ENCODE measurements at places on chromosomes 1 and 21. TPM values are rescaled to one million over a fixed set of nuclear protein-coding genes. Genes with fewer than 3 reads are reported as not detected.

The ARHGEF16 gene
- 5.7 TPM for polyA plus RNA-seq

The GJA4 gene
- polyA plus RNA-seq = 10.9 TPM

- H3K27ac ChIP-seq = peak overlapping the region; percentile 70
- peak; percentile 48 for DNase-seq
- H3K27me3 ChIP-seq = no peaks in the 10 kb centered on the region
- peaks cover 32% of the 10 kb centered on the region for H3K4me1 ChIP-seq
Measured at GRCh38 chr1:154353460-154353904, 28.2 kb downstream of the ATP8B2 start.

The KRTAP8-1 gene
- polyA plus RNA-seq = not detected

The PAPPA2 gene
- 0.80 TPM for polyA plus RNA-seq

DNA sequence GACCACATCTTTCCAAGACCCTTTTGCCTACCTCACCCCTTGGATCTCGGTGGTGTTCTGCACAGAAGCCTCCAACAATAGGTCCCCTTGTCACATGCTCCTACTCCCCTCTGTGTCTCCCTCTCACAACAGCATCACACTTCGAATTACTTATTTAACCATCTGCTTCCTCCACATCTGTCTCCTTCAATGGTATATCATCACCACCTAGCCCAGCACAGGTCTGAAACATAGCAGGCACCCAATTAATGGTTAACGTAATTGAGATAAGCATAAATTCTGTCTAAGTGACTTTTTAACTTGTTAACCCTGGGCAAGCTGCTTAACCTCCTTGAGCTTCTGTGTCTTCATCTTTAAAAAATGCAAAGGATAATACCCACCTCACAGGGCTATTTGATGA is 100.3 kb upstream of the BARHL2 start:
- H3K4me1 ChIP-seq = no peaks in the 10 kb centered on the region
- no peaks in the 10 kb centered on the region for H3K36me3 ChIP-seq

The TTC24 gene
- polyA plus RNA-seq = 0.38 TPM

- no peaks in the 10 kb centered on the region for H3K27me3 ChIP-seq
- no peaks in the 10 kb centered on the region for H3K36me3 ChIP-seq
- H3K27ac ChIP-seq = no peak overlapping the region
- DNase-seq = peak; percentile 56
- H3K4me3 ChIP-seq = no peak overlapping the region
- H3K4me1 ChIP-seq = no peaks in the 10 kb centered on the region
Measured at GRCh38 chr1:46735708-46736324, 16.9 kb upstream of the EFCAB14 start.

DNA sequence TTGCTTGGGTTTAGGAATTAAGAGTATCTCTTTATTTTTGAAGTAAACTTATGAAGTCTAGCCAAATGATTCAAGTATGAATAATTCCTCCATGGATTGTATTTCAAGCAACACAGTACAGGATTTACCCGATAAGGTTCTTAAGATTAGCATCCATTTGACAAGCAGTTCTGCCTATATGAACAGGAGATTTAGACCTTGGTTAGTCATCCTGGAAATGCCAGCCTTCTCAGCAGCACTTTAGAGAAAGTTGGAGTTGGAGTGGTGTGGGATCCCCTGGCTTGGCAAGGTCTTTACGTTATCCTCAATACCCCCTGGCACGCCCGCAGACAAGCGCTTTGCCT is 1.6 kb downstream of the BCAR3 start:
- no peaks in the 10 kb centered on the region for H3K36me3 ChIP-seq
- no peak for DNase-seq
- H3K27ac ChIP-seq = peak overlapping the region; percentile 71
- H3K27me3 ChIP-seq = no peaks in the 10 kb centered on the region
- peak overlapping the region; percentile 87 for H3K4me3 ChIP-seq

GRCh38 chr21:45602106-45602505 is 41.4 kb upstream of the PCBP3 start:
- H3K27me3 ChIP-seq = no peaks in the 10 kb centered on the region
- no peaks in the 10 kb centered on the region for H3K4me1 ChIP-seq
- no peak overlapping the region for H3K4me3 ChIP-seq
- no peak for DNase-seq
- H3K36me3 ChIP-seq = no peaks in the 10 kb centered on the region

DNA sequence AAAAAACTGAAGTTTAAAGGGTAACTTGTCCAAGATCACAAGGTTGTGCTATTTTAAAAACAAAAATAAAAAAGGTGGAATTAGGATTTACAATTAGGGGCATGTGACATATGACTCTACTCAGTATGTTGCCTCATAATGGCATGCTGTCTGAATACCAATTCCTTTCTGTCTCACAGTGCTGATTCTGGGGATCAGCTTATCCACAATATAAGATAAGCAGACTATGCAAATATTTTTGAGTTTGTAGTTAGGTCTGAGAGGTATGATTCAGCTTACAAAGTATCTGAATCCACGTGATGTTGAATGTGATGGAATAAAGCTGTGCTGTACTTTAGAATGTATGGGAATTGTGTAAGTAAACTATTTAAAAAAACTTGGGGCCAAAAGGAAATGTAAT is 216.6 kb downstream of the HHIPL2 start:
- no peaks in the 10 kb centered on the region for H3K36me3 ChIP-seq
- no peak overlapping the region for H3K27ac ChIP-seq
- no peak overlapping the region for H3K4me3 ChIP-seq
- no peaks in the 10 kb centered on the region for H3K27me3 ChIP-seq

The FCRL5 gene
- 3.9 TPM for polyA plus RNA-seq

- no peaks in the 10 kb centered on the region for H3K27me3 ChIP-seq
- H3K27ac ChIP-seq = no peak overlapping the region
- H3K4me1 ChIP-seq = peaks cover 3% of the 10 kb centered on the region
- DNase-seq = no peak
- no peaks in the 10 kb centered on the region for H3K36me3 ChIP-seq
Measured at GRCh38 chr1:10459184-10459583, 9.4 kb downstream of the CORT start.

DNA sequence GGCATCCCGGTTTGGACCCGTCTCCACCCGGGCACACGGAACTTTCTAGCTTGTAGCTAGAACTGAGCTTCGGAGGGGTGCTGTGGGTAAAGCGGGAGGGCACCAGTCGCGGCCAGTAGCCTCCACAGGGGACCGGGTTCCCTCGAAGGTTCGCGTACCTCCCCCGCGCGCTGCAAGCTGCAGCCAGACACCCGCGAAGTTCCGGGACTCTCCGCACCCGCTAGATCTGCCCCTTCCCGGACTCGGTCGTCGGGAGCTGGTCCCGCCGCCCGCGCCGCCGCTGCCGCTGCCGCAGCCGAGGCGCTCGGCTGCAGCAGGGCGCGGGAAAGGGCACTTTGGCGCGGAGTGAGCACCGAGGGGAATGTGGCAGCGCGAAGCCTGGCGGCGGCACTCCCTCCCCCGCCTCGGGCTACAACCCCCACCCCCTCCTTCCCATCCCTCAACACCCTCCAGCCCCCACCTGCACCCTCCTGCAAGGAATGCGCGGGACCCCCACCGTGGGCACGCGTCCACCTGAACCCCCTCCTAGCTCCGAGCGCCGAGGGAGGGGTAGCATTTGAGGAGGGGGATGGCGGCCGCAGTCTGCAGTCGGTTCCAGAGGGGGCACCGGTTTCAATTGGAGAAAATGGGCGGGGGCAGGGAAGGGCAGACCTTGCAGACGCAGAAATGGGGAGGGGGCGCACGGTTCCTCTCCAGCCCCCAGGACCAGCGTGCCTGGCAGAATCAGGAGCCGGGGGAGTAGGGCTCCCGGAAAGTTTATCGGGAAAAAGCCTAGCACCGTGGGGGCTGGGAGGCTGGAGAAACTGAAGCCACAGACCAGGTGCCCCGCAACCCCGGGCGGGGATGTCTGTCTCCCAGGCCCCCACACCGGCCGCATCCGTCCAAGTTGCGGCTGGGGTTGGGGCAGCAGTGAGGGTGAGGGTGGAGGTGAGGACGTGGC is 968 bp downstream of the CSMD2 start:
- no peak overlapping the region for H3K27ac ChIP-seq
- H3K4me3 ChIP-seq = peak overlapping the region; percentile 40
- DNase-seq = peak; percentile 22
- H3K27me3 ChIP-seq = no peaks in the 10 kb centered on the region

The OR2T33 gene
- polyA plus RNA-seq = not detected

The DEPDC1 gene
- polyA plus RNA-seq = 10.8 TPM

The CD1E gene
- polyA plus RNA-seq = 1.8 TPM

GRCh38 chr1:235972311-235972689 is 92.6 kb downstream of the NID1 start:
- H3K27me3 ChIP-seq = no peaks in the 10 kb centered on the region
- peak overlapping the region; percentile 44 for H3K4me3 ChIP-seq
- H3K27ac ChIP-seq = peak overlapping the region; percentile 95
- no peak for DNase-seq
- H3K4me1 ChIP-seq = peaks cover 12% of the 10 kb centered on the region

The TESK2 gene
- 22.7 TPM for polyA plus RNA-seq

- H3K4me1 ChIP-seq = peaks cover 4% of the 10 kb centered on the region
- no peak overlapping the region for H3K4me3 ChIP-seq
- no peaks in the 10 kb centered on the region for H3K36me3 ChIP-seq
- DNase-seq = no peak
Measured at GRCh38 chr21:37008724-37009123, 2.2 kb downstream of the RIPPLY3 start.

The UBASH3A gene
- polyA plus RNA-seq = 0.40 TPM

The CCDC181 gene
- 17.5 TPM for polyA plus RNA-seq

DNA sequence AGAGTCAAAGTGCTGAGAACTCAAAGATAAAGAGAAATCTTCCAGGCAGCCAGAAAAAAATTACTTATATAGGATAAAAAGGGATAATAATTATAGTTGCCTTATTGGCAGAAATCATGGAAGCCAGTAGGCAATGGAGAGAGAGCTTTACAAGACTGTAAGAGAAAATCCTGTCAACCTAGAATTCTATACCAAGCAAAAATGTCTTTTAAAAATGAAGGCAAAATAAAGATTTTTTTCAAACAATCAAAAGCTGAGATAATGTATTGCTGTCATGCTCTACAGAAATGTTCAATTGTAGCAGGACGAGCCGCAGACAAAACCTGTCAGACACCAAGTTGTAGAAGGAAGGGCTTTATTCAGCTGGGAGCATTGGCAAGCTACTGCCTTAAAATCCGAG is 26.8 kb upstream of the RAB4A start:
- no peaks in the 10 kb centered on the region for H3K4me1 ChIP-seq
- DNase-seq = no peak
- no peak overlapping the region for H3K4me3 ChIP-seq
- no peak overlapping the region for H3K27ac ChIP-seq

The PLA2G2C gene
- polyA plus RNA-seq = 1.1 TPM

- no peak for DNase-seq
- H3K36me3 ChIP-seq = no peaks in the 10 kb centered on the region
- no peaks in the 10 kb centered on the region for H3K4me1 ChIP-seq
- H3K4me3 ChIP-seq = no peak overlapping the region
- H3K27ac ChIP-seq = no peak overlapping the region
- no peaks in the 10 kb centered on the region for H3K27me3 ChIP-seq
Measured at GRCh38 chr1:201561195-201561564, 22.3 kb downstream of the NAV1 start.

GRCh38 chr1:41870076-41870562 is 48.6 kb downstream of the HIVEP3 start:
- H3K27ac ChIP-seq = no peak overlapping the region
- peaks cover 20% of the 10 kb centered on the region for H3K4me1 ChIP-seq
- no peak overlapping the region for H3K4me3 ChIP-seq
- no peak for DNase-seq

GRCh38 chr1:30693822-30694221 is 29.6 kb downstream of the MATN1 start:
- no peaks in the 10 kb centered on the region for H3K27me3 ChIP-seq
- no peak for DNase-seq
- H3K4me3 ChIP-seq = no peak overlapping the region
- no peak overlapping the region for H3K27ac ChIP-seq
- H3K36me3 ChIP-seq = no peaks in the 10 kb centered on the region

DNA sequence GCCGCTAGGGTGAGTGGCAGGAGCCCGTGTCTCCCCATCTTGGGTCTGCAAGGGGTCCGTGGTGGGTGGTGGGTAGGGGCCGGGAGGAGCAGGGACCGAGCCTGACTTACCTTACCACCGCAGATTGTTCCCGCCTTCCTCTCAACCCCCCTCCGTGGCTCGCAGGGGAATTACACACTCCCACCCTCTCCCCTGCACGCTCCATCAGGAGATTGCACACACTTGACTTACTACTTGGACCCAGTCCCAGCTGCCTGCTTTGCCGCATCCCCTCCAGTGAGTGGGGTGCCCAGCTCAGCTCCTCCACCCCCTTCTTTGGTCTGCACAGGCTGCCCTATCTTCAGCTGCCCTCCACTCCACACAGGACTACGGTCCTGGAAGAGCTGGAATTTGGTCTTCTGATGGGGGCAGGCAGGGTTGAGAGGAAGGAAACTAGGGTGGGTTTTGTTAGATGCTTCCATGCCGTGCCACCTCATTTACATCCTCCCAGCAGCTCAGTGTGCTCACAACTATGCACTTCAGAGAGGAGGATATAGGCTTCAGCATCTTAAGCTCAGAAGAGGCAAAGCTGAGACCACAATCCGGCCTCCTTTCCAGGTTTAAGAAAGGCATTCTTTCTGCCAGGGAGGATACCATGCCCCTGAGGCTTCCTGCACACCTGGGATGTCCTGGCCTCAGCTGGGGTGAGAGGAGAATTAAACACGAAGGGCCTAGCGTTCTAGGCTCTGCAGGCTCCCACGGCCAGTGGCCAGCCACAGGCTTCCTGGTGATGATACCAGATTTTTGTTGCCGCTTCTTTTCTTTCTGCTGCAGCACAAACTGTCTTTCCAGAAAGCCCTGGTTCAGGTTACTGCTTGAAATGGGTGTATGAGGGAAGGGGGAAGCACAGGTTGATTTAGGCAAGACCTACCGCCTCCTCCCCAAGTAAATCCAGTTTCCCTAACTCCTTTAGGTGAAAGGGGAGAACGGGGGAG is 2.3 kb downstream of the KCNC4 start:
- H3K4me3 ChIP-seq = peak overlapping the region; percentile 71
- no peaks in the 10 kb centered on the region for H3K36me3 ChIP-seq
- peaks cover 26% of the 10 kb centered on the region for H3K4me1 ChIP-seq
- no peaks in the 10 kb centered on the region for H3K27me3 ChIP-seq

DNA sequence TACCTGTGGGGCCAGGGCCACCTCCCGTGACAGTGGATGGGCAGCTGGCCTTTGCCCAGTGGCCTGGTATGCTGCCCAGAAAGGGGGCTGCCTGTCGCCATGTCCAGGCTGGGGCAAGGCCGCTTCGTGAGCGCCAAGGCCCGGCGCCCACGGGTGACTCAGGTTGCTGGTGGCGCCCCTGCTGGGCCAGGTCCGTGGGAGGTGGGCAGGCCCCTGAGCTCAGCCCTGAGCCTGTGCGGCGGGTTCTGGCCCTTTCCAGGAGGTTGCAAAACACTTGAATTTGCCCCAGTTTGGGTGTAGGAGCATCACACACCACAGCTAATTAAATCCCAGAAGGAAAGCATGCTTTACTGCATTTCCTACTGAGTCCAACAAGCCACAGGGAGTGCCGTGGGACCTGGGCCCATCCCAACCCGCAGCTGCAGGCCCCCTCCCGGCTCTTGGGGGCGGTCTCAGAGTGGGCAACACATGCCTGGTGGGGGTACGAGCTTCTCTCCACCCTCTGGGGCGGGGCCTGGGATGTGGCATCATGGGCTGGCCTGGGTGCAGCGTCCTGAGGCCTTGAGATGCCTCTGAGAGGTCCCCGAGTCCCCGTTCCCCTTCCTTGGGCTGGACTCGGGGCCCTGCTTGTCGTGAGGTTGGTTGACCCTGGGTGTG is 159.8 kb downstream of the PEX14 start:
- no peak overlapping the region for H3K4me3 ChIP-seq
- peaks cover 18% of the 10 kb centered on the region for H3K4me1 ChIP-seq
- H3K27me3 ChIP-seq = no peaks in the 10 kb centered on the region

The TMEM51 gene
- 5.3 TPM for polyA plus RNA-seq

- peaks cover 8% of the 10 kb centered on the region for H3K4me1 ChIP-seq
- no peaks in the 10 kb centered on the region for H3K27me3 ChIP-seq
- no peak overlapping the region for H3K27ac ChIP-seq
- no peaks in the 10 kb centered on the region for H3K36me3 ChIP-seq
- no peak overlapping the region for H3K4me3 ChIP-seq
- no peak for DNase-seq
Measured at GRCh38 chr1:233672732-233673131, 58.8 kb downstream of the KCNK1 start.
